ENCODE measurements at places on chromosomes 1 and 21.
A peak's percentile ranks its signal among the peaks of the same experiment; 100 is the strongest.

GRCh38 chr1:232589812-232590743, 39.9 kb downstream of the SIPA1L2 start:
- DNase-seq, result no peak

GRCh38 chr21:44820851-44821250, 3.0 kb upstream of the SUMO3 start:
- peak; percentile 40 for DNase-seq

DNA sequence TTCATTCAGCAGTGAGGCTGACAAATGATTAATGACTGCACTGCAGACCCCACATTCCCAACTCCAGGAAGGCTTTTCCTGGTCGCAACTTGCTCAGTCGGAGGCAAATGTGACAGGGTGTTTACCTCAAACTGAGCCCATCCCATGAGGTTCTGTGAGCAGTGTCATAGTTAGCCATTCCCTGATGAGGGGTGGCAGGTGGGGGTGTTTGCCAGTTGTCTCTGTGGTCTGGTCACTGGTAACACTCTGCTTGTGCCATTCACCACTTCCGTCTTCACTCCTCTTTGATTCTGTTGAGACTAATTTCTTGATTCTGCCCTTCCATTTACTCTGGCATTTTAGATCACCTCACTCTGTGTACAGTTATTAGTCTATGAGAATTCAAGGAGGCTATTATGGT, 73.5 kb downstream of the NOS1AP start:
- DNase-seq, result no peak

GRCh38 chr21:42690586-42690985, 37.2 kb downstream of the PDE9A start:
- no peak for DNase-seq

DNA sequence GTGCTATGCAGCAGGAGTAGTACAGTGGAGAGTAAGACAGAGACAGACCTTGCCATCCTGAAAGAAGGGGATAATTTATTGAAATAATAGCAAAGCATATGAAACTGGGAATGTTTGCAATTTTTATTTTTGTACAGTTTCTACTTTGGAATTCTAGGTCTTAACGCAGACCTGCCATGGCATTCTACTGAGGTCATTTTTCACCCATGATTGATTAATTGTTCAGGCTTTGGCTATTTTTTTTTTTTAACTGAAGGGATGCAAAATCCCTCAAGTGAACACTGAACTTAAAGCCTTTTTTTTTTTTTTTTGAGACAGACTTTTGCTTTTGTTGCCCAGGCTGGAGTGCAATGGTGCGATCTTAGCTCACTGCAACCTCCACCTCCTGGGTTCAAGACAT, 27.1 kb downstream of the MTF2 start:
- DNase-seq, result no peak

- no peak for DNase-seq
Observed at GRCh38 chr1:36380143-36380619, 5.5 kb downstream of the STK40 start.

DNA sequence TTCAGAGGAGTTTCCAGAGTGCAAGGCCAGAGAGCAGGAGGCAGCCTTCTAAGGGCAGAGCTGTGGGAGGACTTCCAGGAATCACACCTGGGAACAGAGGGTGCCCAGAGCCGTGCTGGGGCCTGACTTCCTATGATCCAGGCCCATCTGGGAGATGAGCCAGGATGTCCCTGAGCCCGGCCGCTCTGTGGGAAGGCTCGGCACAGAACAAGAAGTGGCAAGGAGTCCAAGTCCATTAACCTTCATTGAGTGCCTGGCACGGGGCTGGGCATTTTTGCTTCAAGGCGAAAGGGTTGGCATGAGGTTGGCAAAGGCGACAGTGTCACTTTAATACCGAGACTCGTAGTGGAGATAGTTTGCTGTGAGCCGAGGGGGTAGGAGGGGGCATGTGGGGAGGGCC, 18.2 kb downstream of the TMEM201 start:
- DNase-seq, result no peak

- DNase-seq, result no peak
Observed at GRCh38 chr1:218402786-218403120, 57.6 kb downstream of the TGFB2 start.

GRCh38 chr1:96011606-96012005, 710.0 kb upstream of the PTBP2 start:
- DNase-seq, result no peak

GRCh38 chr1:118948846-118949245, 39.3 kb downstream of the TBX15 start:
- no peak for DNase-seq

- DNase-seq, result no peak
Observed at GRCh38 chr1:16085522-16085921, 12.1 kb upstream of the FAM131C start.

GRCh38 chr1:228267962-228268880, 60.4 kb downstream of the OBSCN start:
- DNase-seq, result no peak

DNA sequence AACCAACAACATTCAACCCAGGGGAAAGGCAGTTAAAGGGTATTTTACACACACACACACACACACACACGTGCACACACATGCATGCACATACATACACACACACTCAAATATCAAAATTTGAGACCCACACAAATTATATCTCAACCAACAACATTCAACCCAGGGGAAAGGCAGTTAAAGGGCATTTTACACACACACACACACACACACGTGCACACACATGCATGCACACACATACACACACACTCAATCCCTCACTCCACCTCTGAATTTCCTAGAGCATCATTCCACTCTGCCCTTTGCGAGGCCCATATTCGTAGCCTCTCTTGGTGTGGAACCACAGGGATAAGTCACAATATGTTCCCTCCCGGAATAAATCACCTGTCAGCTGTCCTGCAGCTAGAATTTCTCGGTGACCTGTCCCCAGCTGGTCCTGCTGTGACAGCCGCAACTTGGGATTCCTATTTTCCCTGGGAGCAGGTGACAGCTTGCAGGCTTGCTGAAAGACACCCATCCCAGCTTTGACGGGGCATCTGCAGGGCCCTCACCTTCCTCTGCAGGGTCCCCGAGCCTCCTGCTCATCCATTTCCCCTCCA, 122.7 kb downstream of the PSMG1 start:
- DNase-seq, result no peak

- DNase-seq, result peak; percentile 51
Observed at GRCh38 chr1:21490774-21491487, 18.3 kb upstream of the ALPL start.

DNA sequence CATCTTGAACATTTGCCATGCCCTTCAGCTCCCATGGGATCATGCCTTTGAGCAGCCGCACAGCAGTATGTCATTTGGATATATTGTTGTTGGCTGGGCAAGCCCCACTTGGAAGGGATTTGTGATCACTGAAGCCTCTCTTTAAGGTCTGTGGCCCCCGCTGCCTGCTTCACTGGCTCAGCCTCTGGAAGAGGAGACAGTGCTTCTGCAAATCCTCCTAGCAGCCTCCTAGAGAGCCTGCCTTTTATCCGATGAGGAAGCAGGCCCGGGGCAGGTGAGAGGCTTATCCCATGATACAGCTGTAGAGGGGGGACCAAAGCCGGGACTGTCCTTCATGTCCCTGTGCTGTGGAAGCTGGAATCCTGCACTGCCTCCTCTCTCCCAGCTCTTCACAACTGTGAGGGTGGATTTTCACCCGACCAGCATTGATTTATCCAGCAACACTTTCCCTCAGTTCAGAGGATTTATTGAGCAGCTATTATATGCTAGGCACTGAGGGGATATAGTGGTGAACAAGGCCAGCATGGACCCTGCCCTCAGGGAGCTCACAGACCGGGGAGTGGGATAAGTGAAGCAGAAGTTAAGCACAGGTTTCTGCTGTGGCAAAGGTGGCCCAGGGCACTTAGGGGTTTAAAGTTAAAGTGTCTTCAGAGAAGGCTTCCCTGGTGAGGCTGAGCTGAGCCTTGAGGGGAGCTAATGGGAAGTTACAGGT, 3.9 kb downstream of the TMEM61 start:
- DNase-seq, result no peak

GRCh38 chr1:62726011-62726442, 37.8 kb upstream of the DOCK7 start:
- no peak for DNase-seq

DNA sequence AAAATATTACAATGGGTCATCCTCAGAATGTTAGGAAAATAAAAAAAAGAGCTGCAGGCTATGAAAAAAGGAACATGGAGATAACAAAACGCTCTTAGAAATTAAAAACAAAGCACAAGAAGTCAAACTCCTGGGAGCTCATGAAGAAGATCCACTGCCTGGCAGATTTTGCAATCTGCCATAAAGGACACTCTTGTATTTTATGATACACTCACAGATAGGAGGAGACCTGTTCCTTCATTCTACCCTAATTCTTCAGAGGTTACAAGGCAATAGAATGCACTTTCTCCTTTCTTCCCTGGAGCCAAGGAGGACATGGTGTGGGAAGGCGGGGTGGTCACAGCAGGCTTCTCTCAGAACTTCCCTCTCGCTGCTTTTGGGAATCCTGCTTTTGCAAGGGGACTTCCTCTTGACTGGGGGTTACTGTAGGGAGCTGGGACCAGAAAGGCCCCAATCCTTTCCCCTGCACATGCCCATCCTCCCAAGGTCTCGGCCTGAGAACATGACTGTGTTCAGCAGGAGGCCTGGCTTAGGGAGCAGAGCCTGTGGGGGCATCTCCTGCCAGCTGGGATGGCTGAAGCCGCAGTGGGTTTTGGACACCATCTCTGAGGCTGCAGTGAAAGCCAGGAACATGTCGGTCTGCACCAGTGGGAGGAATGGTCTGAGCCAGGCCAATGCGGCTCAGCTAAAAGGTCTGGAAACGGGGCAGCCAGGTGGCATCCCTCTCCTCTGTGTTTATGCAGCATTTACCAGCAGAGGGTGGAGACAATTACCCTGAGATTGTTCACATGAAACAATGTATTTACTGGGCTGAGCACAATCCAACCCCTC, 44.8 kb downstream of the GPR161 start:
- no peak for DNase-seq

- DNase-seq, result peak; percentile 62
Observed at GRCh38 chr1:160108888-160109662, 6.5 kb upstream of the ATP1A2 start.

- no peak for DNase-seq
Observed at GRCh38 chr1:56798053-56798471, 21.1 kb downstream of the FYB2 start.

GRCh38 chr1:234541286-234541975, 62.5 kb upstream of the TARBP1 start:
- peak; percentile 70 for DNase-seq

DNA sequence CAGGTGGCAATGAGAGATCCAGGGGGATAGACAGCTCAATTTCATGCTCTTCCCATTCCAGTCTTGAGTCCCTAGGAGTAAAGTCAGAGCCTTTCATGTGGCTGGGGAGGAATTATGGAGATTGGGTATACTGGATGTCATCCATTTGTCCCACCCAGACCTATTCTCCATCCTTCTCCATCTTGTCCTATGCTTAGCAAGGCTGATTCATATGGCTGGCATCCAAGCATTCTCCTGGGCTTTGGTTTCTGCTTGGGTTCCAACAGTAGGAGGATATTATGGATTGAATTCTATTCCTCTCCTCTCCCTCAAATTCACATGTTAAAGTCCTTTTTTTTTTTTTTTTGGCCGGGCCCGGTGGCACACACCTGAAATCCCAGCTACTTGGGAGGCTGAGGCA, 3.8 kb upstream of the CDC20 start:
- DNase-seq, result no peak

GRCh38 chr1:53292690-53293089, 35.2 kb downstream of the LRP8 start:
- DNase-seq, result no peak

DNA sequence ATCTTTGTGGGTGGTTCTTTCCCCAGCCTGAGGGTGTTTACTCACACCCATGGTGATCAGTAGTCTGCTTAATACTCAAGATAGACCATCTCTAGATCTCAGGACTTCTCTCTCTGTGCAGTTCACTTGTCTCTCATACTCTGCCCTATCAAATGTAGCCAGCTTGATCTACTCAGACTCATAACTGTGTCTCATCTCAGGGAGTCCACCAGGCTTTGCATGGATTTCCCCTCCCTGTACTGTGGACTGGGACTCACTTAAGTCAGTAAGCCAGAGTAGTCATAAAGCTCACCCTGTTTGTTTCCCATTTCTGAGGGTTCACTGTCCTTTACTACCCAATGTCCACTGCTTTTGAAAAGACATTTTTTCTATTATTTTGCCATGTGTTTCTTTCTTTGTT, 41.8 kb downstream of the LYPLAL1 start:
- no peak for DNase-seq

GRCh38 chr1:25091658-25092057, 140.6 kb downstream of the SYF2 start:
- no peak for DNase-seq

DNA sequence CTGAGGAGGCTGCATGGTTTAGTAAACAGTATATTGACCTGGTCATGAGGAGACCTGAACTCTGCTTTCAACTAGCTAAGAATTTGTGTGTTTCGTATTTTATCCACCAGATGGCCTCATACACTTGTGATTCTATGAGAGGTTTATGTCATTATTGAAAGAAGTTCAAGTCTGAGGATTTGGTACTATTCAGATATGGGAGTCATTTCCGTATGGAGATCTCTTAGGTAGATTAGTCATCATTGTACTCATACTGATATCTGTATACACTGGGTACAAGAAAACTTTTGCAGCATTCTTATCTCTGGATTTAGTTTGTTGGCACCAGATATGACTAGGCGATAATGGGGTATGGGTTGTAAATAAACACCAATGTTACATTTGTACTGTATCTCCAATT, 26.6 kb downstream of the ATF6 start:
- DNase-seq, result peak; percentile 85

DNA sequence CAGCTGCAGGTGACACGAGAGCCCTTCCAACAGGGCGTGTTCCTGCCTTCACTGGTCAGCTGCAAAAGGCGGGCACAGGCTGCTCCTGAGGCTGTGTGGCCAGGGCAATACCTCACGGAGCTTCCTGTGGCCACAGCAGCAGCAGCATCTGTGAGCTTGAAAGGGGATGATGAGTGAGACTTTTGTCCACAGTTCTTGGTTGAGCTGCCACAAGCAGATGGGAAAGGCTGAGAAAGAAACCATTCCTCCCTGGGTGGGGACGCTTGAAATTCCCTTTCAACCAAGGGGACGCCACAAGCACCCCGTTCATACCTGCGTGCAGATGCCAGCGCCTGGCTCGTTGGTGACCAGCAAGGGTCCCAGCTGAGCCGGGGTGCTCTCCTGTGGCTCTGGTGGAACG, 37.6 kb downstream of the B3GALT5 start:
- DNase-seq, result no peak

DNA sequence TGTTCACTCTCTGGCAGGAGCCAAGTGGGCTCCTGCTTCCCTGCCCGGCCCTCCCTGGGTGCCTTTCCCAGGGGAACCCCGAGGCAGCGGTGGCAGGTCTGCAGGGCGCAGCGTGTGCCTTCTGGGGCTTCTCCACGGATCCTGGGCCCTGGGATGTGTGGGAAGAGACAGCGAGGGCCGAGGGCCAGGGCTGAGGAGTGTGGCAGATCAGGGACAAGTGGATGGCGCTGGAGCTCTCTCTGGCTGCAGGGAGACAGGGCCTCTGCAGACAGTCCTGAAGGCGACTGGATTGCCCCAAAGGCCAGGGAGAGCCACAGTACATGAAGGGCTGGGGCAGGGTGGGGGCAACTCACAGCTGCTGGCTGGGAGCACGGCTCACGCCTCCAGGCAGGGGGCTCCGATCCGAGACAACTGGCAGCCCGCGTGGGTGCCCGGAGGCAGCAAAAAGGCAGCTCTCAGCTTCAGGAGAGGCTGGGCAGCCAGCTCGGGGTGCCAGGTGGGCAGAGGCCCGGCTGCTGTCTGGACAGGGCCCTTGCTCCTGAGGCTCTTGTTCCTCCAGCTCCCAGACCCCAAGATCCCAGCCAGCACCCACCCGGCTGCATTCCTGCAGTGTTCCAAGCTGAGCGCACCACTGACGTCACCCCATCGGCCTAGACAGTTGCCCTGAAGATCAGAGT, 16.0 kb downstream of the MORN1 start:
- no peak for DNase-seq
